ENCODE measurements at places on chromosomes 5 and 9.

- no peak for DNase-seq
These were observed 293.4 kb upstream of the IRX1 start for GRCh38 chr5:3302228-3302627.

DNA sequence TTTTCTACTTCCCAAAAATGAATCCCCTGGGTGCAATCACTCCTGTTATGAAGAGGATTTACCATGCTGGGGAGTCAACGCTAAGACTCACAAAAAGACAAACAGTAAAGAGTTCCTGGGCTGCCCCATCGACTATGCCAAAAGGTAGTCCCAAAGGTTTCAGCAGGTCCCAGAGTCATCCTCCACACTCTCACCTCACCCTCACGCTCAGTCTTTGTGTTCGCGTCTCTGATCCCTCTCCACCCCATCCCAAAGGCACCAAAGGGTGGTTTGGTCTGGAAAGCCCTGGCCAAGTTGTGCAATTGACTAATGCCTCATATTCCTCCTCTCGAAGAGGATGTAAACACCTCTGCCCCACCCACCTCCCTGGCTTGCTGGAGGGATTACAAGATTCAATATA is 240.2 kb upstream of the NFIL3 start:
- DNase-seq: no peak

DNA sequence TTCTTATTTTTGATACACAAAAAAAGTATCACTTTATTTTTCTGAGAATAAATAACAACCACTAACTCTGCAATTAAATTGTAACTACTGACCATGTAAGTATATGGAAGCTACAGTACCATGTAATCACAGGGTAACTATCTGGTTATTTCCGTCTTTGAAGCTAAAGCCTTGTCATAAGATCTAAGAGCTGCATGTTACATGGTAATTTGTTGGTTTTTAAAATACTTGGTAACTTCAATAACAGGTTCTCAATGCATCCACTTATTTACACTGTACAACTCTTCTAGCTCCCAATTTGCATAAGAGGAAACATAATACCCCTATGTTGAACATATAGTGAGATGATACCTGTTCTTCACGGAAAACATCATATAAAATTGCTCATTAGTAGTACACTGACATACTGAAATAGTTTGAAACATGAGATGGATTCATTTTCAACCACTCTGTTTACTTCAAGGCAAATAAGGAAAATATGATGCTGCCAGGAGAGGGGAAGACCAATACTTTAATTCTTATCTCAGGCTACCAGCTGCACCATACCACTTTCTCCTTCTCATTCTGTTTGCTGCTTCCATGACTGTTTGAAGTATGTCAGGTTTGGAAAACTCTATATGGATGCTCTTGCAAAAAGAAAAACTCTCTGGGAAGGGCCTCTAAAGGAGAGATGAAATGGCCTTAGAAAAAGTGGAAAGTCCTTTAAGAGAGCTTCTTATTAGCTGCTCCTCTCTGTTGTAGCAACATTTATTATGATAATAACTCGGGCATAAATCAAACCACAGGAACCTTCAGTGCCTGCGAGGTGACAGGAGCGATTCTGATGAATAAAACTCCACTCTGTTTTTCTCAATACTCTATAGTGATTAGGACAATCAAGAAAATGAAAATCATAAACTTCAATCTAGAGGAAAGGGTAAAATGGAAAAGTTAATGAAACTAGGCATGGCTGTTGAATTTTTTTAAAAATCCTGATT is 150.2 kb downstream of the KIAA0825 start:
- DNase-seq: no peak

DNA sequence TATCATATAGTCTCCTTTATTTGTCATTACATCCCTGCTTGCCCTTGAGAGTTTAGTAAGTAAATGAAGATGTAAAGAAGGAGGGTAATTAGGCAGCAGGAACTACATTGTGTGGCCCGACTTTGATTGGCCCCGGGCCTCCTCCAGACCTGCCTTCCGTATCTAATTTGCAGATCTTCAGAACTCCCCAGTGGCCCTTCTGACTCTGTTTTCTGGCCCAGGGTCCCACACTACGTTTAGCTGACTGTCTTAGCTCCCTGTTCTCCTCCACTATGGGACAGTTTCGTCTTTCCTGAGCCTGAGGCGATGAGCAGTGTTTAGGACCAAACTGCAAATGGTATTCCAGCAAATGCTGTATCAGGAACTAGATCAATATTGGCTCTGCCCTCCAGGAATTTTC is 21.6 kb upstream of the CTSL start:
- DNase-seq: no peak

GRCh38 chr9:98418578-98419259 is 163.3 kb upstream of the TBC1D2 start:
- DNase-seq: no peak

DNA sequence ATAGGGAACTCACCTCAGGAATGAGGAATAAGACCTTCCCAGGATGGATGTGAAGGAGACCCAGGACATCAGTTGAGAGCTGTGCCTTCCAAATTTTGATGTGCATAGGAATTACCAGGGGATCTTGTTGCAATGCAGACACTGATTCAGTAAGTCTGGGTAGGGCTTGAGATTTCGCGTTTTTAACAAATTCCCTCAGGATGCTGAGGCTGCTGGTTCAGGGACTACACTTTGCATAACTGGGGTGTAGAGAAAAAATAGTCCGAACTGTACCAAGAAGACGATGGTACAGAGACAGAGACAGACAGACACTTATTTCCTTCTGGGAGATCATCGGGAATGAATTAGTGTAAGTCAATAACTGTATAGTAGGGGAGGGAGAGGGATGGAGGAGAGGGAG is 82.3 kb upstream of the FREM1 start:
- no peak for DNase-seq

- no peak for DNase-seq
These were observed 289.2 kb downstream of the ZSWIM6 start for GRCh38 chr5:61621202-61621650.

DNA sequence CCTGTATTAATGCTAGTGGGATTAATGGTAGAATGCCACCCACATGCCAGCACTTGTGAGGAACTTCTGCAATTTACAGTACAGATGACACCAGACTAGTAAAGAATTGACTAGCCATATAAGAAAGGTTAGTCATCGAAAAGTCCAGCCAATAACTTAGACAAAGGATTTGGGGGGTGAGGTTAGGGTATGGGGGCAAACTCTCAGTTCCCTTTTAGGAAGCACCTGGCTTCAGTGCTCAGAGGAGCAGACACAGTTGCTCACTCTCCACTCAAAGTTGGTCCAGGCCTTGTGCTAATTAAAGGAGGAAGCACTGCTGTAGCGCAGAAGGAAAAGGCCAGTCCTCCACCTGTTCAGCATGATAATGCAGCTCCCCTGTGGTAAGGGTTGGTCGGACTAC is 25.2 kb downstream of the TGFBR1 start:
- no peak for DNase-seq

- DNase-seq: no peak
These were observed 163.2 kb downstream of the GADD45G start for GRCh38 chr9:89768051-89768450.
